ENCODE measurements at places on chromosomes 7 and 10.

- DNase-seq: no peak
Observed at GRCh38 chr10:844552-844951, 87.0 kb downstream of the LARP4B start.

GRCh38 chr10:45080331-45080730 is 79.6 kb downstream of the ZNF22 start:
- no peak for DNase-seq

- no peak for DNase-seq
Observed at GRCh38 chr10:52383088-52383487, 69.0 kb downstream of the DKK1 start.

DNA sequence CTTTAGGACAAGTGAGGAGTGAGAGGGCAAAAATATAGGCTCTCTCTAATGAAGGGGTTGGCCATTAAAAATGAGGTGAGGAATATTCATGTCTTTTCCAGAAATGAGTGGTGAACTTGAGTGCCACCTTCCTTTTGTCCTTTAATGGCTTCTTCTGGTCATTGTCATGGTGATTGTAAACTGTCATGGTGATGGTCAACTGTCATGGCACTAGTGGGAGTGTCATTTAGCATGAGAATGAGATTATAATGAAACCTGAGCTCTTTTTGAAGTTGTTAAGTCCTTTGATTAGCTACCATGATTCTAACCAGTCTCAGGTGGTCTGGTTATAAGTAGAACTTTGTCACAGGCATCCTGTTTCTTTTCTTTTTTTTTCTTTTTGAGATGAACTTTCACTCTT is 524.4 kb downstream of the NEBL start:
- no peak for DNase-seq

- DNase-seq: no peak
Observed at GRCh38 chr7:111424768-111425167, 137.5 kb downstream of the IMMP2L start.

GRCh38 chr7:31991846-31992245 is 78.4 kb downstream of the PDE1C start:
- DNase-seq: no peak

DNA sequence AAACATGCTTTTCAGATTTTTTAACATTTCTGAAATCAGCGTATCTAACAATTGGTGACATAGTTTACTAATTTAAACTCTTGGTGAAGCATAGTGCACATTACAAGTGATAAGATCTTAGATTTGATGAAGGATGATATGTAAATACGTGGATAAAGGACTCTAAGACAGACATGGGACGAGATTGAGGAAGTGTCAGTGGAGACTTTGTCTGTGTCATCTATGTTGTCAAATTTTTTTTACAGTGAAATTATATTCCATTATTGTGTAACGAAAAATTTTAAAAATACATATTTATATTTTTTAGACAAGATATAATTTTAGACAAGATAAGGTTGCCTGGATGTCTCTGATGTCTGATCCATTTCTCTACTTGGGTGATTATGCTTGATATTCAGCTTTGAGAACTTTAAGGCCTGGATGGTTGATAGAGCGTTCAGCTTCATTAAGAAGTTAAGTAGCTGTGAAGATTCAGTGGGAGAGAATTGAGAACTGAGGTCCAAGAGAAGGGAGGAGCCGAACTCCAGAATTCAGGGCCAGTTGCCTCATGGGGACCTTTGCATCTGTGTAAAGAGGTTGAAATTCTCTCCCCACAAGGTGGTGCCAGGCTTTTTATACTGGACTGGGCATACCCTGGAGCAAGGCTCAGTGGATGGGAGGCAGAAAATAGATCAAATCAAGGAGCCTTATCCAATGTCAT is 62.7 kb downstream of the KAT6B start:
- DNase-seq: no peak

DNA sequence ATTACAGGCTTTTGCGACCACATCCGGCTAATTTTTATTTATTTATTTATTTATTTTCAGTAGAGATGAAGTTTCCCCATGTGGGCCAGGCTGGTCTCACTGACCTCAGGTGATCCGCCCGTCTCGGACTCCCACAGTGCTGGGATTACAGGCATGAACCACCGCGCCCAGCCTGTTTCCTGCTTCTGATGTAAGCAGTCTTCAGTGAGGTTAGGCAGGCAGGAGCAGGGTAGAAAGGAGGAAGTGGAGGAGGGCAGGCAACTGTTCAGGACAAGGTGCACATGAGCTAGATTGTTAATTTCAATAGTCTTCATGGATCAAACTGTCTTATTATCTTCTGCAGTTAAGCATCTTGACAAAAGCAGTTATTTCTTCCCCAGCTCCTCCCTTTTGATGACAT is 605.0 kb downstream of the CCSER2 start:
- no peak for DNase-seq

DNA sequence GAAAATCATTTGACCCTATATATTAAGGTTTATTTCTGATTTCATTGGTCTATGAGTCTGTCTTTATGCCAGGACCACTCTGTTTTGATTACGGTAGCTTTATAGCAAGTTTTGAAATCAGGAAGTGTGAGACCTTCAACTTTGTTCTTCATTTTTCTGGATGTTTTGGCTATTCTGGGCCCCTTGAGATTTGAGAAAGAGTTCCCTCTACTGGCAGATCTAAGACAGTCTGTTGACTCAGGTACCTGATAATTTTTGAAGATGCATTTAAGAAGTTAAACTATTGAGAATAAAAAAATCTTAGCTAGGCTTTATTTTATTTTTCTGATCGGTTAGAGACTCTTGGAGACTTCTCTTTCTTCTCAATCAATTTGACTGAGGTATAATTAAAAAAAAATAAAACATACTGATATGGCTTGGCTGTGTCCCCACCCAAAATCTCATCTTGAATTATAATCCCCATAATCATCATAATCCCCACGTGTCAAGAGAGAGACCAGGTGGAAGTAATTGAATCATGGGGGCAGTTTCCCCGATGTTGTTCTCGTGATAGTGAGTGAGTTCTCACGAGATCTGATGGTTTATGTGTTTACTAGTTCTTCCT is 209.2 kb downstream of the SNX10 start:
- DNase-seq: no peak

GRCh38 chr7:45088821-45089340 is at the start of gene NACAD:
NACAD (minus strand) TSS chr7:45088969; CDS start chr7:45088894, 75 bp downstream.
- DNase-seq: no peak

DNA sequence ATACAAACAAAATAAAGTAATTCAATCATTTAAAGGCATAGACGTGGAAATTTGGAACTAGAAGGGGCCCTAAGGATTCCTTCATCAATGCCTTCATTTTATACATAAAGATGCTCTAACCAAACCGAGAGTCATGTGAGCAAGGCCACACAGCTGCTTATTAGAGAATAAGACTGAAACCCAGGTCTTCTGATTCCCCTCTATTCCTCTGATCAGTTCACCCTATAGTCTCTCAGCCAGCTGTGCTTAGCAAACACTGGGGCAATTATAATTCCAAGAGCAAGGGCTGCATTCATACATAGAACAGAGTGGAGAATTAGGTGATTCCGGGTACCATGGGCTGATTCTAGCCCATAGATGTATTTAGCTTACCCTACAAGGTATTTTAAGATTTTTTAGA is 9.7 kb upstream of the XPNPEP1 start:
- DNase-seq: no peak

- DNase-seq: no peak
Observed at GRCh38 chr10:1186683-1186990, 130.5 kb downstream of the WDR37 start.

GRCh38 chr10:85177767-85178166 is 849.4 kb downstream of the CCSER2 start:
- DNase-seq: no peak

DNA sequence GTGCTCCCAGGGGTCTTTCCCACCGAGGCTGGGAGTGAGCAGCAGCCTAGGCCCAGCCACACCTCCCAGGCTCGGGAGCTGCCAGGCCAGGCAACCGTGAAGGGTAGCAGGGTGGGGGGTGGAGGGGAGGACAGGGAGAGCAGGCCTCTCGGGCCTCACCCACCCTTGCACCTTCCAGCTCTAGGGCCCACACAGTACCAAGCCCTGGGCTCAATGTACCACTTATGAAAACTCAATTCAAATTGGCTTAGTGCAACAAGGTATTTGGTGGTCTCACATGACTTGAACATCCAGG is 127.4 kb downstream of the FAM53B start:
- no peak for DNase-seq

DNA sequence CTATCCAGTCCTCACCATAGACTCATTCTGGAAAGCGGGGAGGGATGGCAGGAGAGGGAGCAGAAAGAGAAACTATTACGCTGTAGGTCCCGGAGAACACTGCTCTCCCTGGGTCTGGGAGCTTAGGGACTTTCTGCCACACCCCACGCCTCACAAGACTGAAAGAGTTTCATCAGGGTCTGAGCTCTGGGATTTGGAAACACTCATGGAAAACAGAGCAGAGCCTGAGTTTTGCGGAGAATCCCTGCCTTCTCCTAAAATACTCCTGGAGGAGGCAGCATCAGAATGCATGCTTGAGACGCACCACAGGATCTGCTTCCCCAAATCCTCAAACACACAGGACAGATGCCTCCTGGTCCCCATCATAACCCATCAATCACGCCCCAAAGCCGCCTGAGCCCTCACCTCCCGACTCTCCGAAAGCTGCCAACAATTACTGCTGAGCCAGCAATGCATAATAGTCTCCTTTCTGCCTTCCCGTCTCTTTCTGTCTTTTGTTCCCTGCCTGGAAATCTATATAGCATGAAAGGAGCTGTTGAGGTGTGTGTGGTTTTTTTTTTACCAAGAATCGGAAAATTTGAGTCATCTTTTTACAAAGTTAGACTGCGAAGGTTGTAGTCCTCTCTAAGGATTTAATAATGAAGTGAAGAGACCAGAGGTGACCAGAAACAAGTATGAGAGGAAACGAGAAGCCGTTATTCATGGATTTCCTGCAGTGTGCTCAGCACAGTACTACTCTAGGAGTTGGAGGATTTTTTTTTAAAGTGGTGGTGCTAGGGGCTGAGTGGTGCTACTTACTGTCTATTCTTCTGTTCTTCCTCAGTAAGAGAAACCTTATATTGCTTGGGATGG is 37.7 kb downstream of the ASB13 start:
- DNase-seq: no peak

DNA sequence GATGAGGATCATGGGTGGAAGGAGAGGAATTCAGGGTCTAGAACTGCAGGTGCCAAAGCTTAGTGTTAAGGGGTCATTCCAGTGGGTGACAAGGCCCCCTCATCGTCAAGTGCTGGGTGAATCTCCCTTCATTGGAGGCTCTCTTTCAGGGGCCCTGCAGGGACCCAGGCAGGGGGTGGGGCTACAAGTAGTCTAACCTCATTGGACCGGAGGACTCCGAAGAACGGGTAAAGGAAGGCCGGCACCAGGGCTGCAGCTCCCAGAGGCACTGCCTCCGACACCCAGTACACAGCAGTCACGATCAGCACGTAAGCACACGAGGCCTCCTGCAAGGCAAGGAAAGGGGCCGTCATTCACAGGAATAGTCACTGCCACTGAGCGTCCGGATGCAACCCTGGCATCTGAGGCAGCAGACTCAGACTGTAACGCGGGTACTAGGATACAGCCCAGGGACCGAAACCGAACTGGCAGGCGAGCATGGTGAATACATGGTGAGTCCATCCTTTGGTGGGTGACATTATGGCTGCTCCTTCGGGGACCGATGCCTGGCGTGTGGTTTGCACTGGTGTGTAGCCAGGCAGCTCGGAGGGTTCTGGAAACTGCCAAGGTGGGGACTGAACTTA is 6.7 kb downstream of the SLC13A4 start:
- DNase-seq: no peak
